ENCODE measurements at places on chromosomes 2 and 18.

GRCh38 chr18:46386788-46387187 is 270.2 kb downstream of the LOXHD1 start:
- no peak for DNase-seq

DNA sequence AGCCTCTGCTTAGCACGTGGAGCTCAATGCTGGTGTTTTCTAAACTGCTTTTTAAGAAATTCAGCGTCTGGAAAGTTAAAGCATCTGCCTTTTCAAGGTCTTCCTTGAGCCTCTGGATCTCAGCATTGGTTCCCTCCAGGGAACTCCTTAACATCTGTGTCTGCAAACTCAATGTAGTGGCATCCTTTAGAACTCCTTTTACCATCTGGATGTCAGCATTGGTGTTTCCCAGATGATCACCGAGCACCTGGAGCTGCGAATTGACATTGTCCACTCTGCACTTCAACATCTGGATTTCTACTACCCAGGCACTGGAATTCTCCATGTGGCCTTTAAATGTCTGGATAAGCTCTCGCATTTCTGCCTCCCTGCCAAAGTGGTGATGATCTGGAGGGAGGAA is 3.7 kb downstream of the CLEC4F start:
- no peak for DNase-seq

DNA sequence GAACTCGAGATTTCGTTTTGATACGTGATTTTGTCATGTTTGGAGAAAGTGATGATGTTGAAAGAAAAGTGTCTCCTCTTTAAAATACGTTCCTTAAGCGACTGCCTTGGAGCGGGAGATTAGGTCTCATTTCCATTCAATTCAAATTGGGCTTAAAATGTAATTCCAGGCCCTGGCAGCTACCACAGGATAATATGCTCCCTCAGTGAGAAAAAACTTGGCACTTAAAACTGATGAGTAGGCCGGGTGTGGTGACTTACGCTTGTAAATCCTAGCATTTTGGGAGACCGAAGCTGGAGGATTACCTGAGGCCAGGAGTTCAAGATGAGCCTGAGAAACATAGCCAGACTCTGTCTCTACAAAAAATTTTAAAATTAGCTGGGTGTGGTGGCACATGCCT is 146.3 kb upstream of the L3MBTL4 start:
- no peak for DNase-seq

GRCh38 chr2:159072795-159073194 is 104.4 kb downstream of the TANC1 start:
- DNase-seq: peak; percentile 49

GRCh38 chr2:162030363-162031190 is 43.4 kb downstream of the DPP4 start:
- no peak for DNase-seq

DNA sequence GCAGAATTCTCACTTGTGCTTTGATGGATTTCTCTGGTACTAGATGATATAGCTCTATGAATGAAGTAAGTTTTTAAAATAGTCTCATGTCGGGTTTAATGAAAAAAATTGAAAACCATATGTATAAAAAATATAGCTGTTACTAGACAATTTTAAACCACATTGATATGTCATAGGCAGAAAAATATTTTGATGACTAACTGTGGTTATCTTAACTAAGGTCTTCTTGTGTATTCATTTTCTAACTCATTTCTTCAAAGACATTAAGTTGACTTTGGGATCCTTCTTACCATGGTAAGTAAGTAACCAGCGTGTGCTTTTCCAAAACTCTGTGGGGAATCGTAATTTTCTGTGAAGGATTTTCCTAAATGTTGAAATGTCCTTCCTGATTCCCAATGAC is 160.9 kb upstream of the COL3A1 start:
- peak; percentile 82 for DNase-seq

DNA sequence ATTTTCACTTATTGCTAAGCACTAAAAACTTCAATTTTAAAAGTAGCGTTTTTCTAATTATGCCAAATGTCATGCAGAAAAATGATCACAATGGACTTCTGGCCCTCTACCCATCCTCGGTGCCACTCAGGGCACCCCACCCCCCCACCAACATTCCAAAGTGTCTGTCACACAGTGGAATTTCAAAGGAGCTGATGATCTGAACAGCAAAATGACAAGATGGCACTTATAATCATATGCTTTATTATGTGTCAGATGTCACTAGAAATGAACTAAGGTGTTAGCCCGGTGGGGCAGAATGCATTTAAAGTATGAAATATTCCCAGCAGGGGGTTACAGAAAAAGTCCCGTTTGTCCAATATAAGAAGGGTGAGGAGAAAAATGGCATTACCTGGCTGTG is 360.7 kb upstream of the RAB12 start:
- DNase-seq: no peak

DNA sequence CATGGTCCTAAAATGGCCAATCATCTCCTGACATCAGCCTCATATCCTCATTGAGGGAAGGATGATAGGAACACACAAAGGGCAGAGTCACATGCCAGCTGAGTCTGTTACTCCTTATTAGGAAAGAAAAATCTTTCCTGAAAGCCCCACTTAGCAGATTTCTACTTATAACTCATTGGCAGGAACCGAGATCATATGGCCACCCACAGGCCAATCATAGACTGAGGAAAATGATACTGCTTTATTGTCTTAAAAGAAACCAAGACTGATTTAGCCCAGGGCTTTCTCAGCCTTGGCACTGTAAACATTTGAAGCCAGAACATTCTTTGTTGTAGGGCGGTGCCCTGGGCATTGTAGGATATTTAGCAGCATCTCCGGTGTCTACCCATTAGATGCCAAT is 18.7 kb downstream of the GKN2 start:
- DNase-seq: no peak

GRCh38 chr2:172072303-172072702 is 13.0 kb upstream of the DLX1 start:
- DNase-seq: no peak

GRCh38 chr18:11258039-11258610 is 108.8 kb upstream of the PIEZO2 start:
- no peak for DNase-seq

GRCh38 chr2:20597860-20598183 is 53.1 kb downstream of the HS1BP3 start:
- no peak for DNase-seq

- DNase-seq: no peak
Observed at GRCh38 chr2:215613280-215613679, 177.4 kb upstream of the FN1 start.

DNA sequence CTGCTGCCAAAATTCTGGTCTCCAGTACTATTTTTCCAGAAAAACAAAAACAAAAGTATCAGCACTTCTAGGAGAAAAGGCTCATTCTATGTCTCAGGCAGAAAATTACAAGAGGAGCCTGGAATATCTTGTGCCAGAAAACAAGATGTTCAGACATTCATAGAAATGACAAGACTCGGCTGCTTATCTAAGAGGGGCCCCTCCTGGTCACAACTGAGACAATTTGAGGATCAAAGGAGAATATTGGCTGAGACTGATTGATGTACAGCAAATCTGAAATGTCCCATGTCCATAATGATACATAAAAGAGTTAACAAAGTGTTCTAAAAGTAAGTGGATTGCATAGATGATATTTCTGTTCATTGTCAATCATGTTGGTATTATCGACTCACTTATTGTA is 2.4 kb upstream of the RPS7 start:
- DNase-seq: no peak

DNA sequence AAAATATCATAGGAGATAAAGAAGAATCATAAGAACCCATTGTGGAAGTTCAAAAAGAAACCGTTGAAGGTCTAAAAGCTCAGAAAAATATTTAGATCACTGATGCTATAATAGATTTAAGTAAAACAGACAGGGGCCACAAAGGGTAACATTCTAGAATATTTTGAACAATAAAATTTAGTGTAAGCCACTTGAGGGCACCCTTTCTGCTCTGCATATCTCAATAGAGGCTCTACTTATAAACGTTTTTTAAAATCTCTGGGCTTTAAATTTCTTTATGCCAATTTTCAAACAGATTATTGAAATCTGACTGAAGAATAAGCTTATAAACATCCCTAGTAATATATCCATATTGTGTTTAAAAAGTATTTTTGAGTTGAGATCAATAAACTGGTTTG is 57.6 kb upstream of the IL1RL1 start:
- no peak for DNase-seq

GRCh38 chr2:228545041-228545747 is 363.7 kb upstream of the SPHKAP start:
- DNase-seq: peak; percentile 62

DNA sequence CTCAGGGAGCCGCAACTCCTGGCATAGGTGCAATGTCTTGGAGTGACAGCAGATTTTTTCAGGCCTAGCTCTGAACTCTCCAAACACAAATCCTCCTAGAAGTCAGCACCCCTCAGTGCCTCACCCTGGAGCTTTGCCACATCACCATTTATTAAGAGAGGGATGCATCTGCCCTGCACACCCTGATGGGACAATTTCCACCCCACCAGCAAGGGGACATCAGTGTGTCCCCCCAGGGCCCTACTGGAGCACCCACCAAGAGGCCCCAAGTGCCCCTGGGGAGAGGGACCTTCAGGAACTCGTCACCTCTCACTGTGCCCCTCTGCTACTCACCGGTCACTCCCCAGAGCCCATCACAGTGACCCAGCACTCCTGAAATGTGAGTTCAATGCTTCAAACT is 144.7 kb downstream of the NDUFA10 start:
- no peak for DNase-seq

DNA sequence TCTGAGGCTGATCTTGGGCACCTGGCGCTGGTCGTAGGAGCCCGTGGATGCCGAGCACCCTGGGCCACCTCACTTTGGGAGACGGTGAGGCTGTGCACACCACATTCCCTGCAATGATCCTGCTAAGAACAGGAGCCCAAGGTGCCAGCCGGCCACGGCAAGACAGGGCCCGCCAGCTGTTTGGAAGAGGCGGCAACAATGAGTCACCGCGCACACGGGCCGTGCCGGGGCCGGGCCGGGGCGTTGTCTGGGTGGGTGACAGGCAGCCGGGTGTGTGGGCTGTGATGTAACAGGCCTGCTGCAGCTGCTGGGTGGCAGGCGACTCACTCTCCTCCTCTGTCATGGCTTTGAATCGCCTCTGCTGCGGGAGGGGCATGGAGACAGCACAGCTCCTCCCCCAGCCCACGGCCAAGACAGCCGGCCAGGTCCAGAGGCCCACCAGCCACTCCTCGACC is 49.7 kb upstream of the ODC1 start:
- DNase-seq: peak; percentile 94

GRCh38 chr18:58491113-58491696 is 137.7 kb downstream of the ALPK2 start:
- no peak for DNase-seq

DNA sequence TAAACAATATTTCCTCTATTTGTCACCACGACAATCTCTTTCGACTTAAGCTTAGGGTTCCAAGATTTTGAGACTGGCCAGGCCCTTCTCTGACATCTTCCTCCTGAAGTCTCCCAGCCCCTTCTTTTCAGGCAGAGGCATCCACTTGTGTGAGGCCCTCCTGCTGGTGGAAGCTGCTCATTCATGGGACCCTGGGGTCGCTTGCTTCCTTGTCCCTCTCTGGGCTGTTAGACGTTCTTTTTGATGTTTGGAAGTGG is 188.2 kb upstream of the APCDD1 start:
- no peak for DNase-seq

GRCh38 chr2:121746071-121746578 is 9.3 kb upstream of the TSN start:
- DNase-seq: no peak

DNA sequence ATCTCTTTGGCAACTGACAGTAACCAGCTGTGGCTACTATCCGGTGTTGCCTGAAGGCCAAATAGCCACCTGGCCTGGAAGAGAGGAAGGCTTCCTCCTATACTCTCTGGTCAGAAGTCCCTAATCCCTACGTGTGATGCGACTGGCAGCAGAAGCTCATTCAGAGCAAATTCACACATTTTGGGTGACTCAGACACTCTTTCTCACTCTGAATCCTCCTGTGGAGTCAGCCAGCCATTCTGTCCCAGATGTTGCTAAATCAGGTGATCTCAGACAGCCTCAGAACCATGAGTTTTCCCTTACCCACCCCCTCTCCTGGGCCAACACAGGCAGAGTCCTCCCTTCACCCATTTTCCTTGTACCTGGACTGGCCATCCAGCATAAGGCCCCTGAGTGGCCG is 34.7 kb downstream of the CFAP53 start:
- peak; percentile 9 for DNase-seq

- DNase-seq: no peak
Observed at GRCh38 chr2:227082286-227082685, 81.7 kb downstream of the COL4A4 start.

- DNase-seq: peak; percentile 42
Observed at GRCh38 chr2:127128445-127128904, 21.5 kb upstream of the BIN1 start.

DNA sequence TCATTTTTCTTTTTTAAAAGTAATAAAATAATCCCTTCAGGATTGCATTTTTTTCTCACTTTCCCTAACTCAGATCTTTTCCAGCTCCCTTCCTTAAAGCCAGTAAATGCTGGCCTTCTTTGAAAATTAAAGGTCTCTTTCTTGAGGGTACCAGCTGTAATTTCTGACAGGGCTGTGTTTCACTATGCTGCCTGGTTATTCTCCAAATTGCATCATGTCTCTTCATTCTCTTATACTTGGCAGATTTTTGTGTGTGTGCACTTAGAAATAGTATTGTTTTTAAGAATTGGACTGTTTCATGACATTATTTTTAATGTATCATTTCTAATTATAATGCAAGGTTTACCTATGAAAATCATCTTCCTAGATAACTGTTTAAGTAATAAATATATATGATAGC is 72.0 kb upstream of the EPB41L5 start:
- DNase-seq: no peak

DNA sequence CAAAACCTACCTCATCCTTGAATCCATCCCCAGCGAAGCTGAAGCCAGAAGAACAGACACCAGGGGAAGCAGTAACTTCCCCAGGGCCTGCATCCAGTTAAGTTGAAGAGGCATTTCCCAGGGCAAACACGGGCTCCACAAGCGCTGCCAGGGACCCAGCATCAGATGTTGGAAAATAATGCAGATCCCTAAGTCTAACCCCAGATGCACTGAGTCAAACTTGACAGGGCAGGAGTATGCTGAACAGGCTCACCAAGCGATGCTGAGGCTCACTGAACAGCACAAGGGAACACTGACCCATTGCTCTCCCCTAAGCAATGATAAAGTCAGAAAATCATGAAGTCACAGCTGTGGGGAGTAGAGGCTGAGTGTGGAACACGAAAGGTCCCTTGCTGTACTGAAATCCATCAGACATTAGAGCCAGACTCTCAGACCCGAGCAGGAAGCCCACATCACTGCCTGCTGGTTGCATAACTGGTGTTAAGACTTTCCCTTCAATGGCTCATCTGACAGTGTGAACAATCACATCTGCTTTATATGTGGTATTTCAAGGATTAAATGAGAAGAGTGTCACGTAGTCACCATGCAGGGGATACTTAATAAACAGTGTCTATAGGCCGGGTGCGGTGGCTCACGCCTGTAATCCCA is 36.2 kb downstream of the TNS1 start:
- no peak for DNase-seq

GRCh38 chr2:75044291-75044690 is 85.8 kb downstream of the POLE4 start:
- no peak for DNase-seq

DNA sequence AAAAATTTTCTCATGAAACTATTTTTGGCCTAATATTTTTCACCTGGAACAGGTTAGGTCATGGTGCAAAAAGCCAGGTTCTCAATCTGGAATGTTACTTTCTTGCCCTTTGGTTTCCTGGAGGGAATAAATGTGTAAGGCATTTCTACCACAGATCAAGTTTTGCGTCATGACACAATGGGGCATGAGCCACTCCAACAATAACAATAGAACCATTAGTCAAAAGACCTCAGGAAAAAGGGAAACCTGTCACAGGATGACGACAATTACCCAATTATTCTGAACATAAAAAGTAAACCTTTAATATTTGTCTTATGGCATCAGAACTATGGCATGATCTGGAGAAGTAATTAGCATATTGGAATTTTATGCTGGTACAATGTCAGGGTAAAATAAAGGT is 88.2 kb upstream of the HNRNPA3 start:
- DNase-seq: no peak

Measured in LHCN-M2 (cell line).